ENCODE measurements at places on chromosomes 6 and 20.

- DNase-seq = no peak
Measured at GRCh38 chr20:33280000-33280680, 2.9 kb upstream of the BPIFB1 start.

DNA sequence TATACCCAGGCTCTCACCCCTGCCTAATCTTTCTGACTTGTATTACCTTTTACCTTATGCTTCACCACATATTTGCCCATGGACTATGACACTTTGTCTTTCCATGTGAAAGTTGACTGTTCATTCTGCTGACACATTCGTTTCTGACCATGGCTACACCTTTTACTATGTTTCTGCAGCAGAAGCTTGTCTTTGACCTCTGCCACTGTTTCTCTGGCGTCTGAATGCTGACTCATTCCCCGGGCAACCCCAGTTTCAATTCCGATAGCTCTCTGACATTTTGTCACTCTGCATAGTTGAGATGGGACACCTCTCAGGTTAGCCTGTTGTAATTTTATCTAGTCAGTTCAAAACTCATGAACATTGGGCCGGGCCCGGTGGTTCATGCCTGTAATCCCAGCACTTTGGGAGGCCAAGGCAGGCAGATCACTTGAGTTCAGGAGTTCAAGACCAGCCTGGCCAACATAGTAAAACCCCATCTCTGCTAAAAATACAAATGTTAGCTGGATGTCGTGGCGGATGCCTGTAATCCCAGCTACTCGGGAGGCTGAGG lies 50.7 kb downstream of the SLC26A8 start:
- DNase-seq = no peak

DNA sequence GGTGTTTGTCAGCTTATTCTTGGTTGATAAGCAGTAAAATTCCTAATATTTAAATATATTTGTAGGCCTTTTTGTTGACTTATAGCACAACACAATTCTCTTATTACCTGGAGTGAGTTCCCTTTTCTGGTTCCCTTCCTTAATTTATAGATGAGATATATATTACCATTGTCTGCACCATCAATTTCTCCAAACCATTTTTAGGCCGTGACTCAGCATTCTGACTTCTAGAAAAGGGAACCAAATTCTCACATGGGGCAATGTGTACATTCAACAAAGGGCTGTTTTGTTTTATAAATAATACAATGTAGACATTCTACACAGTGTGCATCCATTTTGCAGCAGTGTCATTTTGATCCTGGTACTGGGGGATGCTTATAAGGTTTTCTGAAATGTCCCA lies 52.8 kb downstream of the NCOA7 start:
- DNase-seq = no peak

GRCh38 chr6:3913077-3913957 lies 64.1 kb downstream of the FAM50B start:
- DNase-seq = no peak

- DNase-seq = no peak
Measured at GRCh38 chr6:151380848-151381205, 10.5 kb downstream of the ZBTB2 start.

GRCh38 chr20:50284811-50285375 lies 94.3 kb downstream of the CEBPB start:
- no peak for DNase-seq

GRCh38 chr6:150981669-150982068 lies 116.2 kb downstream of the MTHFD1L start:
- no peak for DNase-seq

- no peak for DNase-seq
Measured at GRCh38 chr6:106473812-106474211, 113.3 kb downstream of the CRYBG1 start.

- no peak for DNase-seq
Measured at GRCh38 chr6:43393602-43394001, 24.2 kb upstream of the ZNF318 start.

DNA sequence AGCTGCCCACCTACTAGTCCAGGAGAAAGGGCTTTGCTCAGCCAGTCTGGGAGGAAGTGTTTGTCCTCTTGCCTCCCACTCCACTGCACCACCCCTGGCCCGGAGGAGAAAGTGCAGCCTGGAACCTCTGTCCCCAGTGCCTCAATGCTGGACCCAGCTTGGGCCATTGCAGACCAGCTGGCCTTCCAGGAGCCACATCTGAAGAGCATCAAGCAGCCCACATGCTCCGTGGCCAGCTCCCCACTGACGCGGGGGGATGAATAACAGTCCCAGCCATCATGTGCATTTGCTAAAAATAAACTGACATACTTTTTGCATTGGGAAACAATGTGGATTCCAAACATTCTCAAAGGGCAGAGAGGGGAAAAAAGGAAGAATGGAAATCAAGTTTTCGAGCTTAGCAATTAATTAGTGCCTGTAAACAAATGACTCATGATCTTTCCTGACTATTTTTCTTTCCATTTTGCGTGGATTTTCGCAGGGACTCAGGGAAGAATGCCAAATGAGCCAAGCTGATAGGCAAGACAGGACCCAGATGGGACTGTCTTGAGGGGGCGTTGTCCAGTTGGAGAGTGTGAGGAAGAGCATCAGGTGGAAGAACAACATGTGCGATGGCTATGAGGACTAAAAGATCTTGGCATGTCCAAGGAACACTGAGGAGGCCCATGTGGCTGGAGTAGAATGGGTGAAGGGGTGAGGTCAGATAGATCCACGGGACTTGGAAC lies 34.1 kb downstream of the CEBPB start:
- no peak for DNase-seq

- no peak for DNase-seq
Measured at GRCh38 chr6:3804964-3805363, 44.2 kb upstream of the FAM50B start.

GRCh38 chr20:38164069-38164468 lies 1.0 kb downstream of the TGM2 start:
- no peak for DNase-seq

DNA sequence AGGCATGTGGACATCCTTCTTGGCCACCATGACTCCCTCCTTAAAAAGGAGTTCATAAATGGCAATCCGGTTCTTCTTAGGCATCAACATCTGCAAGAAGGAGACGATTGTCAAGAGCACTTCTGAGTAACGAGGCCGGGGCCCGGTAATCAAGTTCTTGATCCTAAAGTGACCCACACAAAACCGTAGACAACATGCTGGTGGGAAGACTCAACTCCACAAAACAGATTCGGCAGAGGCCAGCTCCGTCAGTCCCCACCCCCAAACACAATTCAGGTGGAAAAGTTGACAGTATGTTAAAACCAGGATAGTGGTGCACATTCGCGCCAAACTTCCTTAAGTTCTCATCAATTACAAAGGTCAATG lies 754 bp downstream of the RPS10 start:
- DNase-seq = no peak

DNA sequence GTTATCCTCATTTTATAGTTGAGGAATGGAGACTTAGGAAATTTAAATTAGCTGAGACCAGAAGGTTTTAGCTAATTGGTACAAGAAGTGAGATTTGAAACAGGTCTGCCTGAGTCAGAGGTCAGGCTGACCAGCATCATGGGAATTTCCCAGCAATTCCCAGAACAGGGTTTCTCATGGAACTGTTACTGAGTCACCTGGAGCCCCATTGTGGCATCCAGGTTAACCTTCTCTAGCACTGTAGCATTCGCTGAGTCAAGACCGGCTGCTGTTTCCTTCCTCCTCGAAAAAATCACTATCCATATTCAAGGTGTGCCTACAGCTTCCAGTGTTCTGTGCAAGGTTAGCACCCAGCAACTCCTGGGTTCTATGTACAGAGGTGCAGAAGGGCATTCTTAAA lies 238.0 kb upstream of the MAN1A1 start:
- DNase-seq = no peak

- no peak for DNase-seq
Measured at GRCh38 chr6:14165091-14165490, 47.5 kb downstream of the CD83 start.

All from T-cell (primary cell).